ENCODE measurements at places on chromosomes 1 and 21.

DNA sequence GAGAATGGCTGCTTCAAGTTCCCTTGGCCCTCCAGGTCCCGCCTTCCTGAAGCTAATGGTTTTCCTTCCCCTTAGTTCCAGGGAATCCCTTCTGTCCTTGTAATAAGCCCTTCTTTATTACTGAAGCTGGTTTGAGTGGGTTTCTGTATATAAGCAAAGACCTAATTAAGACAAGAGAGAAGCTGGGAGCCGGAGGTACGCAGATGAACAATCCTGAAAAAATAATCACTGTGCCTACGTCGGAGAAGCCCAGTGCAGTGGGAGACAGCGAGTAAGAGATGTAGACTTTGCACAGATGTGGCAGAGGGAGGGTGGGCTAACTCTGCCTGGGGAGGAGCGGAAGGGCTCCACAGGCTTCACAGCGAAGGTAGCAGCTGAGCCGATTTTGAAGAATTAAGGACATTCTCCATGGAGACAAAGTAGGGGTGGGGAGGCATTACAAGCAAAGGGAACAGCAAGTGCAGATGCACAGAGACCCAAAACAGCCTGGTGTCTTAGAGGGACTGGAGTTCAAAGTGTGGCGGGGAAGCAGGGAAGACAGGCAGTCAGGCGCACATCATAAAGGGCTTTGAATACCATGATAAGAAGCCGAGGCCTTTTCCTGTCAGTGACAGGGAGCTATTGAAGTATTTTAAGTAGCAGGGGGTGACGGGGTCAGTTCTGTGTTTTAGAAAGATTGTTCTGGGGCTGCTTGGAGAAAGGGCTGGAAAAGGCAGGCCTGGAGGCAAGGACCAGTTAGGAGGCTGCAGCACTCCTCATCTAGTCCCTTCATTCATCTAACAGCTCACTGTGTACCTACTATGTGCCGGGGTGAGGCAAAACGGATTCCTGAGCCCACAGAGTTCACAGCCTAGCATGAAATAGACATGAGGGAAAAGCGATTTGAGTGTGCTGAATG is 6.5 kb downstream of the RIMS3 start:
- DNase-seq: no peak

- DNase-seq: no peak
These were observed 23.7 kb downstream of the PHLDA3 start for GRCh38 chr1:201445310-201445709.

DNA sequence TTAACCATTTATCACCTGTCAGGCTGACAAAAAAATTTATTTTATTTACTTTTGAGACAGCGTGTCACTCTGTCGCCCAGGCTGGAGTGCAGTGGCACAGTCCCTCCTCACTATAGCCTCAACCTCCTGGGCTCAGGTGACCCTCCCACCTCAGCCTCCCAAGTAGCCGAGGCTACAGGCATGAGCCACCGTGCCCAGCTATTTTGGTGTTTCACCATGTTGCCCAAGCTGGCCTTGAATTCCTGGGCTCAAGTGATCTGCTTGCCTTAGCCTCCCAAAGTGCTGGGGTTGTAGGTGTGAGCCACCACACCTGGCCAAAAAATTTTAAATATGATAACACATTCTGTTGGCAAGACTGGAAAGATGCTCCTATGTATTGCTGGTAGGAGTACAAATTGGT is 11.1 kb downstream of the IPO9 start:
- no peak for DNase-seq

- DNase-seq: no peak
These were observed 16.7 kb downstream of the UAP1 start for GRCh38 chr1:162578071-162578700.

DNA sequence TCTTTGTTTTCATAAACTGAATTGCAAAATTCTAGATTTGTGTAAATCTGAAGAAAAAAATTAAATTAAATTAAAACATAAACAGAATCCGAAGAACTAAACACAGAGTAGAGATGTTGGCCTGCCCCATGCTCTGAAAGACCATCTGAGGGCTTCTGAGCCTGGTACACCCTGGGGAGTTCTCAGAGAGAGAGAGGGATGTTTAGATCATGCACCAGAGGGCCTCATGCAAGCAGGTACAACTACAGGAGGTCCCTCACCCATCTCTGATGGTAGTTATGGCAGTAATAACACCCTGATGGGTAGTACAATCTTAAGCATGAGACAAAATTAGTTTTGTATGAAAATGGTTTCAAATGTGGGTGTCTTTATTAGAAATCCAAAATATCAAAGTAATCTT is 127.7 kb downstream of the TGFB2 start:
- DNase-seq: no peak

DNA sequence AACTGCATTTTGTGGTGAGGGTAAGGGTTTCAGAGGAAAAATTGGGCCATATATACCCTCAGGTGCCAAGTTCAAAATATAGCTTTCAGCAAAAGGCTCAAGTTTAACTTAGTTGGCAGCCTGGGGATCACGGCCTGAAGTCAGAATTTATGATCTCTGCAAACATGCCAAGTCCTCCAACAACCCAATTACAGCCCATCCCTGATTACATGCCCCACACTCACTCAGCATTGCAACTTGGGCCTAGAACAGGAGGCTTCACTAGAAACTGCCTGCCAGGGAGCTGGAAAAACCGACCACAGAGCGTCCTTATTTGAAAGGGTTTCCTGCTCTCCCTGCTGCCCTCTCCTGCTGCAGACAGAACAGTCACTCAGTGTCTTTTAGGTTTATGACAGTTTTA is 12.4 kb downstream of the FYB2 start:
- no peak for DNase-seq
